ENCODE measurements at places on chromosomes 6 and 20.
A peak's percentile ranks its signal among the peaks of the same experiment; 100 is the strongest.

DNA sequence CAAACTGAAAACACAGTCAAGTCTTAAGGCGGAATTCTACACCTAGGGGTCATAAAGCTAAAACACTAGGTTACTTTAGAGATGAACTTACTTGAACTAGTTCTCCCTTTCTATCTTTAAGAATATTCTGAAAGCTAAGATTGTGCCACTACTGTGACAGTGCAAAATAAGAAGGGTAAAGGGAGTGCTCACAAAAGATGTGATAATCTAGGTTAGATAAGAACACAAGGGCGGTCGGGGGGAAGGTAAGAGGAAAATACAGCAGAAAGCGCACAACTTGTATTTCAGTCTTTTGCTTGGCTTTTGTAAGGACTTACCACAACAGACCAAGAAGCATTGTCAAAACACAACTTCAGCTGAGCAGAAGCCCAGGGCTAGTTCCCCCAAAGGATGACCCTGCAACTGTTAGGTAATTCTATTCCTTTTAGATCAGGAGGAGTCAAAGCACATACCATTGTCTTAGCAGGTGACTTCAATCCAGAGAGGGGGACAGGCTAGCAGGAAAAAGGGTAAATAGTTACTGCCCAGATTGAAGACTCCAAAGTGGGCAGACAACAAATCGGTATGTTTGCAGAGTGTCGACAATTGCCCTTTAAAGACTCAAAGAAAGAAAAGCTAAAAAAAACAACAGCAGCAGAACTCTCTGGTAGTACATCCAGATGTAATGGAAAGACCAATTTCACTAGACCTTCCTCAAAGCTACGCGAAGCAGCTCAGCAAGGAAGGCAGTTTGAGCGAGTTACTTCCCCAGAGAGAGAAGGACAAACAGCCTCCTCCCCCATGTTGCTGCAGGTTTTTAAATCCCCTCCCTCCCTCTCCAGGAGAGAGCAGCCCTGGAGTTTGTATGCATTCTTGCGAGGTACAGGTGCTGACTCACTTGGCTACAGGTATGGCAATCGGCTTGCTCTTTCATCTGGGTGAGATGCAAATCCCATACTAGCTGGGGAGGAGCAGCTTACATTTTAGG, 59.0 kb downstream of the RIPOR2 start:
- no peak for DNase-seq

DNA sequence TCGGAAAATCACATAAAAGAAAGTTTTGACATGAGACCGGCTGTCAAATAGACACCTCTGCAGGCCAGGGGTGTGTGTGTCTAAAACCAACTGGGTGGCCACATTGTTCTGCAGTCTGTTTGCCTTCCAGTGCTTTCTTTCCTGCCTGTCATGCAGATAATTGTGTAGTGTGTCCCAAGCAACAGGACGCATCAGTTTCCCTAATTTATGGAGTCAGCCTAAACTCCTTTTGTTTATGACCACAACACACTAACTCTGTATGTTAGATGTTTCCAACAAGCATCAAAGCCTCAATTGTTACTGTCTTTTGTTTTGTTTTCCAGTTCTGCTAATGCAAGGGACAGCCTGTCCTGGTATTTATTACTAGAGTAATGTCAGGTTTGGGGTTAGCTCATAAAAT, 205.7 kb downstream of the ATXN1 start:
- no peak for DNase-seq

- DNase-seq = peak; percentile 57
Measured at GRCh38 chr6:46781478-46782378, 11.5 kb upstream of the MEP1A start.

GRCh38 chr6:130749402-130749801, 77.8 kb upstream of the SMLR1 start:
- no peak for DNase-seq

DNA sequence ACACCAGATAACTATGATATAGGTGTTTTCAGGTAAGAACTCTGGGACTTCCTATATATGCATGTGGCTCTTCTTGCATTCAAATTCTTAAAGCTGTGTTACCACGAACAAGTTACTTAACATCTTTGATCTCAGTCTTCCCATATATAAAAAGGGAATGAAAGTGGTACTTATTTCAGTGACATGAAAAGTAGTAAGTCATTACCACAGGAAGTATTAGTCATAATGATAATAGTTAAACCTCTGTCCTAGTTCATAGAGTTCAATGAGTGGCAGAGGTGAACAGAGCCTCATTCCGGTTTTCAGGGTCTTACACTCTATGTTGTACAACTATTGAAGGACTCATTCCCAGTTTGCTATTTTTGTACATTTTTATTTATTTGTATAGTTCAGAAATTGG, 237.0 kb downstream of the NKAIN2 start:
- no peak for DNase-seq

- no peak for DNase-seq
Measured at GRCh38 chr6:130189531-130190397, 33.0 kb downstream of the SAMD3 start.

DNA sequence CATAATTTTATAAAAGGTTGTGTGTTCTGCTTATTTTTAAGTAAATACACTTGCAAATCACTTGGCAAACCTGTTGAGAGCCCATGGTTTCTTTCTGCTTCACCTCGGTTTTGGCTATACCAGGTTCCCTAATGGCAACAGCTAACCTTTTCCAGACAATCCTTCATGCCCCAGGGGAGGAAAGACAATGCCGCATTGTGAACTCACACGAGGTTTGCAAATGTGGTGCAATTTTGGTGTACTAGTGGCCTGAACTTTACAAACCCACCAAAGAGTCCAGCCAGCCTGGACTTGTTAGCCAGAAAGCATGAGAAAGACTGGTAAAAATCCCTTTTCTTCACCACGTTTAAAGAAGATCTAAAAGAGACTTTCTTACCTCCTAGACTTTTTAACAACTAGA, 84.8 kb upstream of the SOX4 start:
- DNase-seq = no peak

DNA sequence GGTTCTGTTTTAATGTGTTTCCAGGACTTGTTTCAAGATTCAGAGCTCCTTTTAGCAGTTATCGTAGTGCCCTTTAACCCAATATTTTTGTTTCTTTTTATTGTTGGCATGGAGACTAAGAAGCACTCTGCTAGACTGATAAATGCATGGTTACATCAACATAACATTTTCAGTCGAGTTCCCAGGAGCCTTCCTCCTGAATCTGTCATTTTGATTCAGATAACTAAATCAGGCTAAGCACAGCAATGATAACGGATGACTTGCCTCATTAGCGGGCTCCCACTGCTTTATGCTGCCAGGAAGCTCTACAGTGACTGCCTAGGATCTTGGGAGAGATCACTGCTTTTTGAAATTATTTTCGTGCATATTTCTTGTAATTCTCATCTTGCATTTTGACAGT, 772.8 kb upstream of the GJE1 start:
- no peak for DNase-seq

GRCh38 chr6:5674721-5675120, 332.0 kb downstream of the NRN1 start:
- no peak for DNase-seq

DNA sequence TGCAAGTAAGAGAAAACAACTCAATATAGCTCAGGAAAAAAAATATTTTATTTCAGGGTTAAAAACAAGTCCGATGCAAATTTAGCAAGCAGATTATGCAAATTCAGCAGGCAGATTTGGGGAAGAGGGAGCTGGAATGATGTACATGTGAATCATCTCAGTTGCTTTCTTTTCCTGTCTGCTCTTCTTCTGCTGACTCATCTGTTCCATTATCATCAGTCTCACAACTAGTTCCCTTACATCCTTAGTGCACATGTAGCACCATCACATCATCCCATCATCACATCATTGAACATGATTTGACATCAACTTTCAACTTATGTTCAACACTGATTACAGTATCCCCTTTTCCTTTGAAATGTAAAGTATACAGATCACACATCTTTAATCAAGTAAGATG, 11.5 kb upstream of the DEFB113 start:
- no peak for DNase-seq

GRCh38 chr20:38377039-38377685, 30.9 kb downstream of the LBP start:
- DNase-seq = no peak

DNA sequence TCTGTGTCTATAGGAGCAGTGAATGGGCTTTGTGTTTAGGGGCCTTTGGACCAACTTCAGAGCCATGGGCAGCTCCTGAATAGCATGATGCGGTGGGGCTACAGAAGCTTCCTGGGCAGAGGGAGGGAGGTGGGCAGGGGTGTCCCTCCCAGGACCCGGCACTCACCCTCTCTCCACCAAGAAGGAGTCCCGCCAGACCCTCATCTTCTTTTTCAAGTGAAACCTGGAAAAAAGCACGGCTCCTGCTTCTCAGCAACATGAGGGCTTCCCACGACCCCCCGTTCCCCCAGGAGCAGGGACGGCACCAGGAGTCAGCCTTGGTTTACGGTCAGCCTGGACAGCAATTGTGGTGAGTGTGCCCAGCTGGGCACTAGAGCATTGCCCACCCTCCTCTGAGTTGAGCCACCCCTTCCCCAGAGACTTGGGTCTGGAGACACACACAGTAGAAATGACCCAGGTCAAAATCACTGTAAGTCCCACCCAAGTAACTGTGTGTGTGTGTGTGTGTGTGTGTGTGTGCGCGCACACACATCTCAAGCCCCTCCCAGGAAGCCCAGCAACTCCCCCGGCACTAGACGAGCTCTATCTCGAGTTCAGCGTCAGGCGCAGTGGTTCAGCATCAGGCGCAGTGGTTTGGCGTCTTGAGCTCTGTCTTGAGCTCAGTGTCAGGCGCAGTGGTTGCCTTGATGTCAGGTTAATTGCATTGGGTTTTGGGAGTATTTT, 108.2 kb downstream of the SULF2 start:
- no peak for DNase-seq

DNA sequence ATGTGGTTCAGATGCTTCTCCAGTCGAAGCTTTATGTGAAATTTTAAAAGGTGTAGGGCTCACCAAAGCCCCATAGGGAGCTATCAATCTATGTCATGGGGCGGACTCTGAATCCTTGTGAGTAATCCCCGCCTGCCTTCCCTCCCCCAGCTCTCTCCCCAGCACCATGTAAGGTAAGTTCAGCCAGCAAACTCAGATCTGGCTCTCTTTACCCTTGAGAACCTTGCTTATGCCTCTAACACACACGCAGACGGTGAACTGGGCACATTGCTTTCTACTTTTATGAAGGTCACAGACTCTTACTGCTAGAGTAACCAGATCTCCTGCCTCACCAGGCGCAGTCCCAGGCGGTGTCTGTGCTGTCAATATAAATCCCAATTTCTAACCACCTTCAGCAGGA, 82.6 kb upstream of the CNKSR3 start:
- no peak for DNase-seq

DNA sequence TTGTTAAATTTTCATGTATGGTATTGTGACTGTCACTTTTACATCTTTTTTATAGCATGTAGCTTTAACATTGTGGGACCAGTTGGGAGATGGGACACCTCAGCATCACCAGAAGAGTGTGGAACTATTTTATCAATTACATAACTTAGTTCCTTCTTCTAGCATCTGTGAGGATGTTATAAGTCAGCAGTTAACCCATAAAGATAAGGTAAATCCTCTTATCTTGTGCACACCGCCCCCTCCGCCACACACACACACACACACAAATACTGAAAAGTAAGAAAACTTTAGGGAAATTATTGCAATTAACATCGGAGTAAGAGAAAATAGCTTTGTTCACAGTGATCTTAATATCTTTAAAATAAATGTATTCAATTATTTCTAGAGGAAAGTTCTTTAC, 60.9 kb downstream of the PGM3 start:
- DNase-seq = no peak

DNA sequence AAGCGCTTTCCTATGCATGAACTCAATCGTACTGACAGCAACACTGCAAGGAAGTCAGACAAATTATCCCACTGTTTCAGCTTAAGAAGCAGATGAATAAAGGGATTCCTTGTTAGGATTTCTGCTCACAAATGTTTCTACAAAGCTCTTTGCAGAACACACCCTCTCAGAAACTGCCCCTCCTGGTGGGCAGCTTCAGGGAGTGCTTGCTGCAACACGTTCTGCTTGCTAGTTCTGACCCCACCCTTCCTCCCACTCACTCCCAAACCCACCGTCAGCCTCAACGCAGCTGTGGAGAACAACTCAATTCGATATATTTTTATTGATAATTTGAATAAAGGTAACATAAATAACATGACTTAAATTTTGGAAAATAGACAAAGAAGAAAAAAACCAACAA, 250.8 kb upstream of the PRDM1 start:
- no peak for DNase-seq

GRCh38 chr6:169933839-169934698, 182.6 kb downstream of the ERMARD start:
- DNase-seq = peak; percentile 30

Data from lower leg skin (tissue), 4 donors.